NCI-H1105 (cell line): ENCODE measurements at places on chromosomes 6 and 20.
A peak's percentile ranks its signal among the peaks of the same experiment; 100 is the strongest.

GRCh38 chr20:37201827-37202162, 22.4 kb upstream of the MROH8 start:
- DNase-seq: no peak

GRCh38 chr6:23566418-23566817, 559.6 kb upstream of the NRSN1 start:
- peak; percentile 45 for DNase-seq

DNA sequence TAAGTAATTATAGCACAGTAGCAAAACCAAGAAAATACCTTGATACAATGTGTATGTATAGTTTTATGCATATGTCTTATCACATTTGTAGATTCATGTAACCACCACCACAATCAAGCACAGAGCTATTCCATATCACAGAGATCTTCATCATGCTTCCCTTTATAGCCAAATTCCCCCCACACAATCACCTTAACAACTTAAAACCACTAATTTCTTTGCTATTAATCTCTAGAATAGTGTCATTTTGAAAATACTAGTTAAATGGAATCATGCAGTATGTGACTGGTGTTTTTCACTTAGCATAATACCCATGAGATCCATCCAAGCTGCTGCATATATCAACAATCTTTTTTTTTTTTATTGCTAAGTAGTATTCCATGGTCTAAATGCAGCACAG, 8.2 kb downstream of the HLA-DRA start:
- DNase-seq: no peak

DNA sequence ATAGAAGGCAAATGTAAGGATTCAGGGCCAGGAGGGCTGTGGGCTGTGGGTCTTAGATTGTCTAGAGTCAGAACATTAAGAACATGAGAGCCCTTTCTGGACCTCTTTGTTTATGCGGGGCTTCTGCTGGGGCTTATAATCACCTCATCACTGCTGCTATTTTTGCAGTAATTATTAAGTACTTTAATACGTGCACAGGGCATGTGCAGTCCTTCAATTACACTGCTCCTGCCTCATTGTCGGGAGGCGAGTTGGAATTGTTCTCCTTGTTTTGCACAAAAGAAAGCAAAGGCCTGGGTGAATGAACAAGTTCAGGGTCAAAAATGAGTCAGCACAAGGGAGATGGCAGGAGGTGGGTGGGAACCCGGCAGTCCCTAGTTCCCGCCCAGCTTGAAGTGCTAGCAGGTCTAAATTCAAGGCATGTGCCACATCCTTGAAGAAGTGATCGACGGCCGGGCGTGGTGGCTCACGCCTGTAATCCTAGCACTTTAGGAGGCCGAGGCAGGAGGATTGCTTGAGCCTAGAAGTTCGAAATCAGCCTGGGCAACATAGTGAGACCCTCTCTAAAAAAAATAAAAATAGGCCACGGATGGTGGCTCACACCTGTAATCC, 34.4 kb upstream of the PTPN1 start:
- no peak for DNase-seq
